ENCODE measurements at places on chromosomes 11 and 22. TPM values are rescaled to one million over a fixed set of nuclear protein-coding genes. Genes with fewer than 3 reads are reported as not detected.

DNA sequence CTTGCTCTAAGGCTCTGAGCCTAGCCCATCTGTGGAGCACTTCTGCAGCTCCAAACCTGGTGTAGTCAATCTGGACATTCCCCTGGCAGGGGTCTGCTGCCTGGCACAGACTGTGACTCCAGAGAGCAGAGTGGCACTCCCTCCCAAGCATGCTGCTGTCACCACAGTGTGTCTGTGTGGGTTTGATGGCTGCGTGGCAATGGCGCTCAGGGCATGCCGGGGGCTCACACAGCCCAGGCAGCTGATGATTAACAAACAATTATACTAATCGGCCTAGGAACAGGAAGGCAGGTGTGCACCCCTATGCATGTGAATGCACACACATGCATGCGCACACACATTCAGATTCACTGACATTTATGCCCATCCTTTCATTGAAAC lies 9.0 kb upstream of the NECTIN1 start:
- no peak for DNase-seq

DNA sequence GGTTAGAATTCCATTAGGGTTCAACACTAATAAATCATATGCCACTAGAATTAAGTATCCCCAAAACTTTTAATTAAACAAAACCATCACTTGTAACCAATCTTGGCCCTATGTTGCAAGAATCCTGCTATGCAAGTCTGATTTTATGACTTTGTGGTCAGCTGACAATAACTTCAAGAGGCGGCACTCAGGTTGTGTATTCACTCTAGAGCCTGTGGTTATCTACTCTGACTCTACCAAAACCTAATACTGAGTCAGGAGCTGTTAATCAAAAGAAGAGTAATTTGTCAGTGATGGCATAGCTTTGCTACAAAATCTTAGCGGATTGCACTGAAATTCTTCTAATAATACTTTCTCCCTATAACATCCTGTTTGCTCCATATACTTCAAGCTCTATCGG lies 253.7 kb downstream of the AASDHPPT start:
- DNase-seq = no peak

Gene NCR3LG1
- 0.94 TPM for total RNA-seq

DNA sequence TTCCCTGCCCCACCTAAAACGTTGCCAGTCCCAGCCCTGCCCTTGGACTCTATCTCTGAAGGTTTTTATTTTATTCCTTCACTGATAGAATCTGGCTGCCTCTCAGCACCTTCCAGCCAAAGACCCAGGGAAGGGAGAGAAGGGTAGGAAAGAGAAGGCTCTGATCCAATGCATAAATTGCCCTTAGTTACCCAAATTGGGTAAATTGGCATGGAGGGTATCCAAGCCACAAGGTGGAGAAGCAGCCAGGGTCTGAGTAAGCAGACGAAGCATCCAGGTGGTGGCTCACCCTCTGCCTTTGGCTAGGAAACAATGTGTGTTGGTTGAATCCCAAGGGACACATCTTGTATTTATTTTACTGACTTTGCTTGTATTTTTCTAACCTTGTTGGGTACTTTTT lies 89.0 kb downstream of the FEZ1 start:
- no peak for DNase-seq

DNA sequence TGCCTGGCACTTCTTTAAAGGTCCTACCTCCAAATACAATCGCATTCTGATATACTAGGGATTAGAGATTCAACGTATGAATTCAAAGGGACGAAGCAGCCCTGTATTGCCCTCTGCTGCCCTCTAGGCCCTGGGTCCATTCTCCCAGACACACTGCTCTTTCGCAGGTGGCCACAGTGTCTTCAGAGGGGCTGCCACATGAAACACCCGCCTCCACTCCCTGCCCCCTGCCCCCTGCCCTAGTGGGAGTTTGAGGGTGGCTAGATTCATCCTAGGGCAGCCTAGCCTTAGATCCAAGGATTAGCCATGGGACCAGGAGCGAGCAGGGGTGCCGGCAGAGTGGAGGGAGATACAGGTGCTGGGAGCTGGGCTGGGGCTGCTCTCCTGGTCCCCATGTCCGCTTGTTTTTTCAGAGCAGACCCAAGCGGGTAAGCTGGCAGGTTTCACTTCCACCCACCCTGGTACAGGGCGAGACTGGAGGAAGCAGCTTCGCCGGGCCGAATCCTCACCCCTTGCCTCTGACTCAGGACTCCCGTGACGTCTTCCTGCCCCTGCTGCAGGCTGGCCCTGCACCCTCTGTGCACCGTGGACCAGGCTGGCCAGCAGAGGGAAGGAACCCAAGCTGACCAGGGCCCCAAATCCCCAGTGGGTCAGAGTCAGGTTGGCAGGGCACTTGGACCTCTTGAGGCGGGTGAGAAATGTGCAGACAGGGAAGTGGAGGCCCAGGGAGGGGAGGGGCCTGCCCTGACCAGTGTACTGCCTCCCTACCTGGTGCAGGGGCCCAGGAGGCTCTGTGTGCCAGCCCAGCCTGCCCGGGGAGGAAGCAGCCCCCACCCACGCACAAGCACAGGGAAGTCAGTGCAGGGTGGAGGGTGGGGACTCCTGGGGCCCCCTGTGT lies 28.4 kb upstream of the HMOX1 start:
- DNase-seq = peak; percentile 74

Gene BTG4
- not detected for total RNA-seq

- DNase-seq = no peak
These were observed 16.5 kb upstream of the BMAL1 start for GRCh38 chr11:13260963-13261588.

GRCh38 chr11:61842528-61842820 lies 14.4 kb downstream of the FADS2 start:
- DNase-seq = no peak

GRCh38 chr11:124240621-124241397 lies at the start of gene OR8G1:
OR8G1 (plus strand) TSS chr11:124241095; CDS start chr11:124249676, 8,581 bp downstream.
- DNase-seq = no peak

DNA sequence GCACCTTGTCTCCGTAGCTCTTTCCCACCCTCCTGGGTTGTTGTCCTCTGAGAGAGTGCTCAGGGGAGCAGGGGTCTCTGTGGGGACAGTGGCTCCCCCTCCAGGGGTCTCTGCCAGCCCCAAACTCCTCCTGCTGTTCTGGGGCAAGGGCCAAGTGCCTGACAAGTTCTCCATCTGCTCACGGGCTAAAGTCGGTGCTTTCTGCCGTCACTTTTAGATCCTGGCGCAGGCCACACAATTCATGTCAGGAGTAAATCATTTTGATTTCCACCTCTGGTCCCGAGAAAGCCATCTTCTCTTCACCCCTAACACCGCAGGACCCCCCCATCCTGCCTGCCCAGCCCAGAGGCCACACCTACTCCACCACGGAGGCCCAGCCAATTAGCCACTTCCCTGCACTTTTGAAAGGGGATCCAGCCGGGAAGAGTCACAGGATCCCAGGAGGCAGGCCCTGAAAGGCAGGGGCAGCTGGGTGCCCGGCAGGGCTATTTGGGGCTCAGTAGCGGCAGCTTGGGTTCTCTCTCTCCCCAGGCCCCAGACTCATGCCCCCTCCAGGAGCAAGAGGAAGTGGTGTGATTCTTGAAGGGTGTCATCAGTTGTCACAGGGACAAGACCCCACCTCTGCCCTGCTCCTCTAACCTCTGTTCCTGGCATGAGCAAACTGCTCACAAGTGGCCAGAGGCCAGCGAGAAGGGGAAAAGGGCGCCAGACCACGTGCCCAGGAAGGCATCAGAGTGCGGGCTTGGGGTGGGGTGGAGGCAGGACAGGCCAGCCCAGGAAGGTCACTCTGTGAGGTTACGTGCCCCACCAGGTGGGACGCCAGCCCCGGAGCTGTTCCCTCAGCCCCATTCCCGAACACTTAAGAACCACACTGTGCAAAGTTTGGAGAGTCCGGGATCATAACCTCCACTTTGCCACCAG lies 1.3 kb downstream of the MACROD1 start:
- peak; percentile 57 for DNase-seq

GRCh38 chr11:103673773-103674172 lies 362.7 kb upstream of the DDI1 start:
- no peak for DNase-seq

- no peak for DNase-seq
These were observed 134.9 kb downstream of the METTL15 start for GRCh38 chr11:28243061-28243460.

DNA sequence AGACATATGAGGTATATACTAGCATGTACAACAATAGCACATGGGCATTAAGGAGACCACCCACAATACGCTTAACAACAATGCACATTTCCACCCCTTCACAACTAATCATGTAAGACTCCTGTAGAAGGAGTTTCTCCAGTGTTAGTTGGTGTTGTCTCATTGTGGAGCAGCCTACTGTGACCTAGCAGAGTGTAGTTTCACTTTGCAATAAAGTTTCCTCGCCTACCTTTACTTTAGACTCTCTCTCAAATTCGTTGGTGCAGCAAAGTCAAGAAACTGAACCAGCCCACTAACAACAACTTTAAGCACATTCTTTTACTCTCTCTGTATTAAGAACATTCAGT lies 863.6 kb downstream of the FAM181B start:
- no peak for DNase-seq

- DNase-seq = peak; percentile 96
These were observed at the start of gene OTOG for GRCh38 chr11:17547051-17547577. OTOG (plus strand) TSS chr11:17547259; CDS start chr11:17547373, 114 bp downstream.

DNA sequence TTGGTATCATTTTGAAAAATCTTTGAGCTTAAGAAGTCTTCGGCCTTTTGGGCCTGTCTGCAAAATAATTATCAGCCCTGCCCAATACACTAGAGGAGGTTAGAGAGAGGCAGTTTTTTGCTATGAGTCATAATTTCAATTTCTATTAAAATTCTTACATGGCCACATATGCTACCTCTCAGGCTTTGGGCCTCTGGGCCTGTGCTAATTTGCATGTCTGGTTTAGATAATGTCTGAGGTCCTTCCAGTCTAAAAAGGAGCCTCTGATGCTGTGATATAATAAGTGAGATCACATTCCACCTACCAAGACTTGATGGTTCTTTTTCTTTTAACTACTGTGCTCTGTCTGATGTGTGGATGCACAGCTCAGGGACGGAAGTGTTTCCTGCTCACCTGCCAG lies 70.8 kb downstream of the KCNJ1 start:
- DNase-seq = no peak

Data from H9 (cell line).